Right cardiac atrium (tissue), 5 donors: ENCODE measurements at places on chromosomes 4 and X. TPM values are rescaled to one million over a fixed set of nuclear protein-coding genes. Genes with fewer than 3 reads are reported as not detected.

The APLN gene
- 5.6 TPM for total RNA-seq

The TRPC3 gene
- total RNA-seq = 0.20 TPM

The ATP1B4 gene
- total RNA-seq = 0.37 TPM

The TLR10 gene
- total RNA-seq = not detected

The CCDC149 gene
- 16.6 TPM for total RNA-seq

The TIGD2 gene
- total RNA-seq = 2.8 TPM

The MID2 gene
- 5.9 TPM for total RNA-seq

The GAGE12J gene
- total RNA-seq = not detected

The EFHC2 gene
- total RNA-seq = 6.6 TPM

The USP9X gene
- total RNA-seq = 65.5 TPM

The HERC6 gene
- total RNA-seq = 10.9 TPM

The ABCD1 gene
- 14.1 TPM for total RNA-seq

The PPP1R3F gene
- 29.3 TPM for total RNA-seq

The HSFX3 gene
- total RNA-seq = not detected

The TKTL2 gene
- not detected for total RNA-seq

The RASGEF1B gene
- total RNA-seq = 9.2 TPM

The TEX13A gene
- not detected for total RNA-seq

The RNF150 gene
- total RNA-seq = 32.8 TPM

The ATOH1 gene
- not detected for total RNA-seq

The ARHGAP36 gene
- not detected for total RNA-seq

The APEX2 gene
- total RNA-seq = 8.0 TPM

The MSN gene
- 120 TPM for total RNA-seq

The ATP8A1 gene
- 18.8 TPM for total RNA-seq

The IL1RAPL2 gene
- not detected for total RNA-seq

The GC gene
- total RNA-seq = not detected

The GPR34 gene
- 10.1 TPM for total RNA-seq

The FGF2 gene
- total RNA-seq = 6.7 TPM

The RTL5 gene
- 3.7 TPM for total RNA-seq

The TAPT1 gene
- total RNA-seq = 39.8 TPM

The PABPC4L gene
- total RNA-seq = 2.9 TPM

The BEND2 gene
- 0.47 TPM for total RNA-seq
